ENCODE measurements at places on chromosomes 5 and 9. TPM values are rescaled to one million over a fixed set of nuclear protein-coding genes. Genes with fewer than 3 reads are reported as not detected.

Gene CNTNAP3
- total RNA-seq: 76.5 TPM

Gene NTRK2
- 0.62 TPM for total RNA-seq

Gene TRMT10B
- total RNA-seq: 4.6 TPM

Gene CDH6
- total RNA-seq: 44.7 TPM

Gene ITK
- not detected for total RNA-seq

Gene SLC25A2
- 0.31 TPM for total RNA-seq

Gene TAF11L9
- not detected for total RNA-seq

Gene TAF11L11
- total RNA-seq: not detected

Gene CYLC2
- total RNA-seq: not detected

Gene PCDHB14
- total RNA-seq: 1.1 TPM

Gene RORB
- total RNA-seq: 11.6 TPM

Gene IL4
- not detected for total RNA-seq

Gene KIF20A
- total RNA-seq: 69.1 TPM

Gene C1QTNF3
- total RNA-seq: 0.79 TPM

Gene PTGES
- 4.4 TPM for total RNA-seq

Gene PDGFRB
- total RNA-seq: 159 TPM

Gene SOX30
- total RNA-seq: not detected

Gene GALNT12
- 12.9 TPM for total RNA-seq

Gene FBN2
- 18.4 TPM for total RNA-seq

Gene THOC3
- 32.0 TPM for total RNA-seq

Measured in aortic smooth muscle cell (primary cell).